ENCODE measurements at places on chromosomes 12 and 14. TPM values are rescaled to one million over a fixed set of nuclear protein-coding genes. Genes with fewer than 3 reads are reported as not detected.

RBP5 gene
- not detected for total RNA-seq

CCDC196 gene
- total RNA-seq = not detected

NGB gene
- not detected for total RNA-seq

KIF26A gene
- total RNA-seq = under 0.01 TPM

RAB15 gene
- total RNA-seq = 2.1 TPM

ESR2 gene
- under 0.01 TPM for total RNA-seq

TAS2R7 gene
- not detected for total RNA-seq

SOAT2 gene
- total RNA-seq = not detected

SDSL gene
- 17.5 TPM for total RNA-seq

COL2A1 gene
- not detected for total RNA-seq

BCL2L14 gene
- not detected for total RNA-seq

PTHLH gene
- total RNA-seq = 2.0 TPM

C14orf132 gene
- 13.5 TPM for total RNA-seq
